ENCODE measurements at places on chromosomes 6 and 20.

DNA sequence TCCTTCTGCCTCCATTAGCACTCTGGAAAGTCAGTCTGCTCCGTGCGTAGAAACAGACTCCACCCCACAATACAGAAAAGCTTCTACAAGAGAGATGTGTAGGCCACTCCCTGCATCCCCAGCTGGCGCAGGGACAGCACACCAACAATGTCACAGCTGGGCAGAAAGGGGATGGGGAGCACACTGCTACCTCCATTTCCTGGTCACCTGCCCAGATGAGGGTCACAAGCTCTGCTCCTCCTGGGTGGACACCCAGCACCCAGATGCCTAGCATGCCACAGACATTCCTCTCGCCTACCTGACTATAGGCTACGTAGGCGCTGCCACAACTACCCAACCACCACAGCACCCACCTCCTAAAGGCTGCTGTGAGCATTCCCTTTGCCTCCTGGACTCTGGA is 12.2 kb downstream of the BEND3 start:
- no peak for DNase-seq

GRCh38 chr6:71582820-71583219 is 294.2 kb downstream of the OGFRL1 start:
- DNase-seq: no peak

DNA sequence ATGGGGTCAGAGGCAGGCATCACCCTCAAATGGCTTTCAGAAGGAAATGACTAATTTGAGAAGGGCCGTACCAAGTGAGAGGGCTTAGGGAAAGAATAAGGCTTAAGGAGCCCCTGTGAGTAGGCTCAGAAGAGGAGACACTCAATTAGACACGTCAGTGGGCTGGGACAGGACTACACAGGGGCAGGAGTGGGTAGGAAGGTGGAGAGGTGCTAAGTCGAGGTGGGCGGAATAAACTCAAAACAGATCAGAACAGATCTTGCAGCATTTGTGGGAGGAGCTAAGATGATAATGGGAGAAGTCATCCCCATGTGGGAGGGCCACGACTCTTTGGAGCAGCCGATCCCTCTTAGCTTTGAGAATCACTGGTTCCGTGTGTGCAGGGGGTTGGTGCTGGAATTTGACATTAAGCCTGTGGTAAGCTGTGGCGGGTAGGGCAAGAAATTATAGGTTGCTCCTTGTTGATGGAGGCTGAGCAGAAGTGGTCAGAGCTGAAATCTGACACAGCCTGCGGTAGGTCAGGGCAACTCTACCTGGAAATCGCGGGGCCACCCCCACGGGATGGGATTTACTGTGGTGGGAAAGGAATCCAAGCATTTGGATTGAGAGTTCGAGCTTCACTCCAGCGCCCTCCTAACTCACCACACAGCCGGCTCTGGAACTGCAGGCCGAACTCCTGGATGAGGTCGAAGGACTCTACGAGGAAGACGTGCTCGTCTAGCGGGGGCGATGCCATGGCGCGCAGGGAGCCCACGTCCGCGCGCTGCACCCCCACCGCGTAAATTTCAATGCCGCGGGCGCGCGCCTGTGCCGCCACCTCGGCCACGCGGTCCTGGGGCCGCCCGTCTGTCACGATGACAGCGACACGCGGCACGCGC is 2.8 kb upstream of the RBPJL start:
- no peak for DNase-seq

- DNase-seq: no peak
Measured at GRCh38 chr6:170445487-170445886, 107.6 kb downstream of the PSMB1 start.

DNA sequence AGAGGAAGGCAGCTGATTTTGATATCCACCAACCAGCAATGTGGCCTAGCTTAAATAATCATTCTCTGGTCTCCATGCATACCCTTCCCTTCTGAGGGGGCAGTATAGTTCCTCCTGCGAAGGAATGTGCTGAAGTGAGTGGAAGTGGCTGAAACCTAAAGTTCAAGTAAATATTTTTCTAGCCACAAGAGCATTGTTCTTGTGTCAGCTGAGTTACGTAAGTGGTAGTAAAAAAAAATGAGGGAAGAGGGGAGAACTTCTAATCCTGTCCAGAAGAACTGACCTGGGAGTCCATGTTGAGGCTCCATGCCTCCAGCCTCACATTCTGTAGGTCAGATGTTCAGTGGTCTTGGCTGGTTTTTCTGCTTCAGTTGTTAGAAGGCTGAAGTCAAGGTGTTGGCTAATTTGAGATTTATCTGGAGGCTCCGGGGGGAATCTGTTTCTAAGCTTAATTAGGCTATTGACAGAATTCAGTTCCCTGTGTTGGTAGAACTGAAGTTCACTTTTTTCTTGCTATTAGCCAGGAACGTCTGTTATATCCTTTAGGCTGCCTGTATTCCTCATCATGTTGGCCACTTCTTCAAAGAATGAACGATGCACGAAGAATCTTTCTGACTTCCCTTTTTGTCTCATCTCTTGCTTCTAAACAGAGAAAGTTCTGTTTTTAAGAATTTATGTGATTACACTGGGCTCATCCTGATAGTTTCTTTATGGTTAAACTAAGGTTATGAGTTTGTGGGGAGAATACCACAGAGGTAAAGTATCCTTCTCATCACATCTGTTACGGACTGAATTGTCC is 207.1 kb upstream of the PRSS16 start:
- no peak for DNase-seq

GRCh38 chr20:17835240-17835933 is 133.2 kb downstream of the SNX5 start:
- DNase-seq: peak; percentile 76

- DNase-seq: no peak
Measured at GRCh38 chr20:19823971-19824370, 65.9 kb downstream of the RIN2 start.

GRCh38 chr20:11447371-11448100 is 470.2 kb upstream of the BTBD3 start:
- no peak for DNase-seq

DNA sequence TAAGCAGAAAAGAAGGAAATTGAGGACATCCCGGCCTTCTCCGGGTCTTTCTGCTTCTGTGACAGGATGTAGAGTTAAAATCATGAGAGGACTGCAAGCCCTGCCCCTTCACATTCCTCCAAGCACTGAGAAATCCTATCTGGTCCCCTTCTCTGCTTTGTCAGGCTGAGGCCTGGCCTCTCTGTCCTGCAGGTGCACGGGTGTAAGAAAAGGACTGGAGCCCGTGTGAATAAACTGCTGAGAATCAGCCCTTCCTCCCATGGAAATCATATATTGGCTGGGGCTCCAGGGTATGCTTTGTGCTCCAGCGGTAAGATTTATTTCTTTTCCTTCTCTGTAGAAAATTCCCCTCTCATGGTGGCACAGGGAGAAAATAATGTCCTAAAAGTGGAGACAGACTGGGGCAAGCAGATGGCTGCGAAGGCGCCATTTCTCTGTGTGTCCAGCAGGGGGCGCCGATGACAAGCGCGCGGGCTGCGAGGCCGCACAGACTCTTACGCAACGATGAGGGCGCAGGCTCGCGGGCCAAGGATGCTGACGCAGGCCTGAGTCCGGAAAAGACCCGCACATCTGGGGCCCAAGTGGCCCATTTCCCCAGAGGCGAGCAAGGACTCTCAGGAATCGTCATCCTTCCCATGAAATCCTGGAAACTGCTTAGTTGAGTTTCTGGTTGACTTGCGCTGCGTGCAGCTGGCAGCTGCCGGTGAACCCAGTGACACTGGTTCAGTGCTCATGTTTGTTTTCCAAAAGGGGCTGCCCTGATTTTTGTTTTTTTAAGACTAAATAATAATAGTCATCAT is 258.6 kb downstream of the ADGB start:
- peak; percentile 29 for DNase-seq

- DNase-seq: no peak
Measured at GRCh38 chr6:151310852-151311767, 71.3 kb downstream of the AKAP12 start.

GRCh38 chr6:125745281-125746018 is 4.0 kb upstream of the HEY2 start:
- DNase-seq: no peak

- DNase-seq: no peak
Measured at GRCh38 chr20:32437391-32438074, 79.4 kb downstream of the ASXL1 start.

DNA sequence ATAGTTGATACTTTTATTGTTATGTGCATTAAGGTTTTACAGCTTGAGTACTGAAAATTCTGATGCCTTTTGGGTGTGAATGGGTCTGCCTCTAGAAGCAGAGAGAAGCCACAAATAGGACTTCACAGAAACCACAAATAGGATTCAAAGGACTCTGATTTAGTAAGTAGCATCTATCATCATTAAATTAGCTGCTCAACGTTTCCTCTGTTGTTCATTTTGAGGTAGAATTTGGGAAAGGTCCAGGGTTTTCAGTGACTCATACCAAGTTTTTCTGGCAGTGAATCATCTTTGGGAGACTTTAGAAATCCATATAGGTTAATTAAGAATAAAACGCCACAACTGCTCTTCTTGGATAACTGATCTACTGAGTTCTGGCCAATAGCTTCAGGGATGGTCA is 105.1 kb downstream of the PHF3 start:
- no peak for DNase-seq

GRCh38 chr20:19185083-19185482 is 27.4 kb upstream of the SLC24A3 start:
- DNase-seq: no peak

- no peak for DNase-seq
Measured at GRCh38 chr6:110532431-110532830, 56.0 kb upstream of the SLC22A16 start.

GRCh38 chr20:60960500-60960899 is 291.6 kb upstream of the CDH4 start:
- no peak for DNase-seq

- no peak for DNase-seq
Measured at GRCh38 chr20:46237227-46237626, 71.1 kb downstream of the CDH22 start.

DNA sequence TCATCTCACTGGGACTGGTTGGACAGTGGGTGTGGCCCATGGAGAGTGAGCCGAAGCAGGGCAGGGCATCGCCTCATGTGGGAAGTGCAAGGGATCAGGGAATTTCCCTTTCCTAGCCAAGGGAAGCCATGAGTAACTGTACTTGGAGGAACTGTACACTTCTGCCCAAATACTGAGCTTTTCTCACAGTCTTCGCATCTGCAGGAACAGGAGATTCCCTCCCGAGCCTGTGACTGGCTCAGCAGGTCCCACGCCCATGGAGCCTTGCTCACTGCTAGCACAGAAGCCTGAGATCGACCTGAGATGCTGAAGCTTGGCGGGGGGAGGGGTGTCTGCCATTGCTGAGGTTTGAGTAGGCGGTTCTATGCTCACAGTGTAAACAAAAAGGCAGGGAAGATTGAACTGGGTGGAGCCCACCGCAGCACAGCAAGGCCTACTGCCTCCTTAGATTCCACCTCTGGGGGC is 10.4 kb upstream of the CALHM5 start:
- DNase-seq: no peak

GRCh38 chr6:167424060-167424673 is 99.3 kb downstream of the TTLL2 start:
- no peak for DNase-seq

DNA sequence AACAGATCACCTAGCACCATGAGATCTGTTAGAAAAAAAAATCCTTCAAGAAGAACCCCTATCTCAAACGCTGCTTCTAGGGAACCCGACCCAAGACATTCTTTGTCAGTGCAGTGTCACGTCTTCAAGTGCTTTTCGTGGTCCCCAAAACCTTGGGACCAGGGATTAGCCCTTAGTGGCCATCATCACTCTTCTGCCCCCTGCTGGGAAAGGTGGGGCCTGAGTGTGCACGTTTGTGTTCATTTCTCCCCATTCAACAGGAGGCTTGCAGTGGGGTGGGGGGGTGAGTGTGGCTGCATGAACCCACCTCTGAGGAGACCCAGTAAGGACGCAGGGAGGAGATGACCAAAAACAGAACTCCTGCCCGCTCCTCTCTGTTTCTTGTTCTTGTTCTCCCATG is 218.2 kb upstream of the RNF24 start:
- no peak for DNase-seq

- no peak for DNase-seq
Measured at GRCh38 chr20:24245094-24245493, 224.3 kb upstream of the SYNDIG1 start.

DNA sequence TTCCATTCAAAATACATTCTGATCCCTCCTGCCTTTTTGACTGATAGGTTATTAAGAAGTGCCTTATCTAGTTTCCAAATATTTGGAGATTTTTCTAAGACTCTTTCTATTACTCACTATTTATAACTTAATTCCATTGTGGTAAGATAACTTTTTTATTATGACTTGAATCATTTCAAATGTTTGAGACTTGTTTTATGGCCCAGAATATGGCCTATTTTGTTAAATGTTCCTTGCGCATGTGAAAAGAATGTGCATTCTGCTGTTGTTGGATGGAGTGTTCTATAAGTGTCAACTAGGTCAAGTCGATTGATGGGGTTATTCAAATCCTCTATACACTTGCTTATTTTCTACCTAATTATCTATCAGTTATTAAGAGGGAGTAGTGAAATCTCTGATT is 13.1 kb upstream of the TCP11 start:
- DNase-seq: no peak

GRCh38 chr6:19921786-19922185 is 84.6 kb downstream of the ID4 start:
- no peak for DNase-seq

DNA sequence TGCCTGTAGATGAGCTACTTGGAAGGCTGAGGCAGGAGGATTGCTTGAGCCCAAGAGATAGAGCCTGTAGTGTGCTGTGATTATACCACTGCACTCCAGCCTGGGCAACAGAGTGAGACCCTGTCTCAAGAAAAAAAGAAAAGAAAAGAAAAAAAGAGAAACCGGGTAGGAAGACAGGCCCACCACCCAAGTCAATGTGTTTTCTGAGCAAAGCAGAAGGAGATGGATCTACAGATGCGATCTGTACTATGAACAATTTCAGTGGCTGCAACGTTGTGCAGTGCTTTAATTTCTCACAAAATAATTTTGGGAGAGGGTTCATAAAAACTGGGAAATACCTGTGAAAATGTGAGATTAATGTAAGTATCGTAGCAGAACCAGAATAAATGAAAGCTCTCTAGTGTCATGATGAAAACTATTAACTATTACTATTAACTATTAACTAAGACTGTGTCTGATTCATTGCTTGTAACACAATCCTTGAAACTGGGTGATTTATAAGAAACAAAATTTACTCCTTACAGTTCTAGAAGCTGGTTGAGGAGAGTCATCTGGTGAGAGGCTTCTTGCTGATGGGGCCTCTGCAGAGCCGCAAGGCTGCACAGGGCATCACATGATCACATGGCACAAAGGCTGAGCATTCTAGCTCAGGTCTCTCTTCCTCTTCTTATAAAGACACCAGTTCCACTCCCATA is 233.1 kb upstream of the ZNF217 start:
- DNase-seq: no peak

- no peak for DNase-seq
Measured at GRCh38 chr20:24364482-24364881, 104.9 kb upstream of the SYNDIG1 start.

- no peak for DNase-seq
Measured at GRCh38 chr6:169805242-169805838, 53.9 kb downstream of the ERMARD start.

GRCh38 chr20:46357030-46357514 is 48.8 kb upstream of the CDH22 start:
- no peak for DNase-seq

DNA sequence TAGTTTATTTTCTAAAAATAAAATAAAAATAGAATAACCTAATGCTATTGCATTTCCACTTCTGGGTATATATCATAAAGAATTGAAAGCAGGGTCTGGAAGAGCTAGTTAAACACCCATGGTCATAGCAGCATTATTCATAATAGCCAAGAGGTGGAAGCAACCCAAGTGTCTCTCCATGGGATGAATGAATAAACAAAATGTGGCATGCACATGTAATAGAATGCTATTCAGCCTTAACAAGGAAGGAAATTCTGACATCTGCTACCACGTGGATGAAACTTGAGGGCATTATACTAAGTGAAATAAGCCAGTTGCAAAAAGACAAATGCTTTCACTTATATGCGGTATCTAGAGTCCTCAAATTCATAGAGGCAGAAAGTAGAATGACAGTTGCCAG is 130.8 kb downstream of the TIAM2 start:
- DNase-seq: no peak
